ENCODE measurements at places on chromosomes 1 and 21.

DNA sequence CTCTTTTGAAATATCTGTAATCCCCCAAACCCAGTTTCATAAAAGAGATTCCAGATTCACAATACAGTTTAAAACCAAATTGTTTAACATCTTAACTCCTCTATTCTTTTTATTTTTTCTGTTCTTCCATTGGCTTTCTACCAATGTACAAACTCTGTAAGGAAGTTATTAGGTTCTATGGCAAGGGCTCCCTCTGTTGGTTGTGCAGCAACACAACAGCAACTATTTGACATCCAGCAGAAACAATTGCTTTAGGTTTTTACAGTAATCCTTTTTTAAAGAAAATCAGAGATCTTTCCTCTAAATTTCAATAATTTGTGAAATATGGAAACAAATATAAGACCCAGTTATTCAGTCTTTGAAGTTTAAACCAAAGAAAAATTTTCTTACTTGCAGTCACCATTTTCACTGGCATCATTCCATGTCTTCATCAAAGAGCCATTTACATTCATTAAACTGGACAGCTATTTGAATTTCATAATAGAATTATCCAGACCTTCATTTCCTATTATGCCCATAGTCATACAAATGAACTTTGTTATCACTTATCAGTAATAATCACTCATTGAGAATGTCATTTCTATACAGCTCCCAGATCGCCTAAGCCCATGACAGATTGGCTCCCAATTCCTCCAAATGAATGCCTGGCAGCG lies 46.5 kb upstream of the RNF11 start:
- DNase-seq = peak; percentile 34

GRCh38 chr1:38037221-38037939 lies 9.2 kb downstream of the POU3F1 start:
- DNase-seq = no peak

- DNase-seq = no peak
These were observed 40.9 kb downstream of the L1TD1 start for GRCh38 chr1:62235576-62235975.

- DNase-seq = no peak
These were observed 46.7 kb downstream of the OLIG1 start for GRCh38 chr21:33116676-33117075.

GRCh38 chr1:170290991-170291390 lies 145.2 kb downstream of the NTMT2 start:
- no peak for DNase-seq

DNA sequence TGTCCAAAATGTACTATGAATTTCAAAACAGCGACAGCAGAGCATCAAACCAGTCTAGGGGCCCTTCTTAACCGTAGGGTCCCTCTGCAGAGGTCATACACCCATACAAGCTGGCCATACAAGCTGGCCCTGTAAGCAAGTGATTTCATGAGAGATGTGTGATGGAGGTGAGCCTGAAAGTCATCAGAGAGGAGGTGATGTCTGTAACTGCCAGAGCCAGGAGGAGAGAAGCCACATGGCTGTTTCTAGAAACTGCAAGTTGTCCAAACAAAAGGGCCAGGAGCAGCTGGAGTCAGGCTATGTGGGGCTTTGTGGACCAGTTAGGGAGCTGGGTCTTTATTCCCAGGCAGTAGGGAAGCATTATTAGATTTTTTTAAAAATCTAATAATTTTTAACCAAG lies 14.8 kb upstream of the SERINC2 start:
- no peak for DNase-seq

DNA sequence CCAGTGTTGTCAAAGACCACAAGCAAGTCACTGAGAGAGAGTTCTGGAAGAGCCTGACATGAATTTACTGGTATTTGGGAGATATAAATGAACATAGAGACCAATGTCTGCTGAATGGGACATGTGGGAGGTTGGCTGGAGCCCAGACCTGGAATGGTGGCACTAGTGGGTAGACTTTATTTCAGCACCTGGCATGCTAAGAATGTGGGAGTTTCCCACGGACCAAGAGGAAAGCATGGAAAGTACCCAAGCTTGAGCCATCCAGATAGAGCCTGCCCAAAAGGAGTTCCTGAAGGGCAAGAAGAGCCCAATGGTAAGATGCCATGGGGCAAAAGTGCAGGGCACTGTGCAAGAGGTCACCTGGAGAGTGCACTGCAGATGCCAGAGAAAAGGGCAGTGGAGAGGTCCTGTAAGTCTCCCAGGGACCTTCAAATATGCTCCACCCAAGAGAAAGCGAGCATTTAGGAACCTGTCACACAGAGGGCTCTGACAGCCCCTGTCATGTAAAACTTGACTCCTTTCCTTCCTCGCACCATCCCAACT lies 8.1 kb upstream of the ZNF687 start:
- DNase-seq = no peak

DNA sequence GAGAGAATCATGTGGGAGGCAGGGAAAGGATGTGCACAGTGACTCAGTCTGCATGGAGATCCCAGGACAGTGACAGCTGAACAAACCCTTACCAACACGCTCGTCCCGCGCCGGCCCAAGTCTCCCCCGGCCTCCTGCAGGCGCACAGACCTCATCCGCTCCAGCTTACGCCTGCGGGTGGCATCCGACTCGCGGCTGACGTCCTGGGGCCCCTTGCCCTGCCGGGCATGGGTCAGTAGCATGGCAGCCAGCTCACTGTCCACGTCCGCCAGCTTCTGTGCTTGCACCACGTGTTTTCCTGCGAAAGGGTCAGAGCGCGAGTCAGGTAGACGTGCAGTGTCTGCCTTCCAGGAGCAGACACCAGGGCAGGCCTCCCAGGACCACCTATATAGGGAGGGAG lies 115.2 kb downstream of the NPHP4 start:
- DNase-seq = no peak
